Activated CD8-positive, alpha-beta T cell treated with anti-CD3 and anti-CD28 coated beads, Interleukin-2, amount 10 ng/mL, durations not matched to agents 7 days and 5 days (primary cell): ENCODE measurements at places on chromosomes 7 and 10. TPM values are rescaled to one million over a fixed set of nuclear protein-coding genes. Genes with fewer than 3 reads are reported as not detected.
A peak's percentile ranks its signal among the peaks of the same experiment; 100 is the strongest.

PTPRZ1 gene
- total RNA-seq, result not detected

ELFN1 gene
- not detected for total RNA-seq

NPY4R gene
- total RNA-seq, result not detected

HK1 gene
- total RNA-seq, result 154 TPM

ZWINT gene
- total RNA-seq, result 119 TPM

PHKG1 gene
- 1.7 TPM for total RNA-seq

FAM13C gene
- total RNA-seq, result not detected

NRG3 gene
- not detected for total RNA-seq

- H3K27ac ChIP-seq, result no peak overlapping the region
- no peaks in the 10 kb centered on the region for H3K36me3 ChIP-seq
- H3K4me3 ChIP-seq, result no peak overlapping the region
- DNase-seq, result no peak
- peaks cover 6% of the 10 kb centered on the region for H3K4me1 ChIP-seq
- peaks cover 3% of the 10 kb centered on the region for H3K27me3 ChIP-seq
Observed at GRCh38 chr10:93458821-93459257, 23.3 kb downstream of the MYOF start.

DNA sequence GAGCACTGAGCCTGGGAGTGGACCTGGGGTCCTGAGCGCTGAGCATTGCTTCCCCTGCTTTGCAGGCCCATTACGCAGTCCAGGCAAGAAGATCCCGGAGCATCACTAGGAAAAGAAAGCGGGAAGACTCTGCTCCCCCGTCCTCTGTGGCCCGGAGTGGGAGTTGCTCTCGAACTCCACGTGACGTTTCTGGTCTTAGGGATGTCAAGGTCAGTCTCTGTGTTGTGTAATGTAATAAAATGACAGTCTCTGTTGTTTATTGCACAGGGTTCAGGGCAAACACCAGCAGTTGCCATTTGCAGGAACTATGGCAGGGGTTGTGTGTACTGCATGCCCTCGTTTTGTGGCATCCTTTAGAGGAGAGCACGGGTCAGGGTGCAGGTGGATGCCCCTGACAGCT, 10.0 kb downstream of the IDI2 start:
- H3K27me3 ChIP-seq, result no peaks in the 10 kb centered on the region
- H3K27ac ChIP-seq, result no peak overlapping the region
- peaks cover 71% of the 10 kb centered on the region for H3K36me3 ChIP-seq
- H3K4me3 ChIP-seq, result no peak overlapping the region

DNA sequence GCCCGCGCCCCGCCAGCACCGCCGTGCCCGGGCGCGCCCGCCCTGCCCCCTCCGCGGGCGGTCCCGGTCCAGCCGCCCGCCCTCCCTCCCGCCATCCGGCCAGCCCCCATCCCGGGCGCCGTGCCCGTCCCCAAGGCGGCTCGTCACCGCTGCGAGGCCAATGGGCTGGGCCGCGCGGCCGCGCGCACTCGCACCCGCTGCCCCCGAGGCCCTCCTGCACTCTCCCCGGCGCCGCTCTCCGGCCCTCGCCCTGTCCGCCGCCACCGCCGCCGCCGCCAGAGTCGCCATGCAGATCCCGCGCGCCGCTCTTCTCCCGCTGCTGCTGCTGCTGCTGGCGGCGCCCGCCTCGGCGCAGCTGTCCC, at the start of gene HTRA1:
HTRA1 (plus strand) TSS at position 187 of the 362 bp plus-strand sequence; CDS start at position 287, 100 bp downstream.
- H3K36me3 ChIP-seq, result no peaks in the 10 kb centered on the region
- peaks cover 75% of the 10 kb centered on the region for H3K27me3 ChIP-seq
- H3K4me3 ChIP-seq, result peak within 1 kb of the TSS; percentile 63
- H3K27ac ChIP-seq, result no peak within 1 kb of the TSS

DNA sequence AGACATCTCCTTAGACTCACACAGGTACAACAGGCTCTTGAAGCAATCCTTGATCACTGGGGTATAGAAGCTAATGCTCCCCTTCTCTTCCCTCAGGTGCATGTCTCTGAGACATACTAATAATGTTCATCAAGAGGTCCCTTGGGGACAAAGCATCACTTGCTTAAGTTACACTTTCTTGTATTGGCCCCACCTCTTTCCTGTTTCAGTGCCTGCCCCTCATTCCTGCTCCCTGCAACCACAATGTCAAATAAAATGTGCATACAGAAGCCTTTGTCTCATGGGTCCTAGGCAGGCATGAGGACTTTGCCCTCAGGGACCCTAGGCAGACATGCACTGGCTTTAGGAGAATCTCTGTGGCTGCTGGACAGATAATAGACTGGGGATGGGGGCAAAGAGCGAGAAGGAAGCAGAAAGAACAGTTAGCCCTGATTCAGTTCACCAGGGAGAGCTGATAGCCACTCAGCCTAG, 175.0 kb upstream of the NPY start:
- H3K4me1 ChIP-seq, result peaks cover 2% of the 10 kb centered on the region
- peaks cover 5% of the 10 kb centered on the region for H3K27me3 ChIP-seq
- DNase-seq, result no peak
- H3K4me3 ChIP-seq, result no peak overlapping the region
- no peaks in the 10 kb centered on the region for H3K36me3 ChIP-seq
- no peak overlapping the region for H3K27ac ChIP-seq

- no peak overlapping the region for H3K27ac ChIP-seq
- H3K4me3 ChIP-seq, result no peak overlapping the region
- H3K36me3 ChIP-seq, result no peaks in the 10 kb centered on the region
- DNase-seq, result no peak
- peaks cover 8% of the 10 kb centered on the region for H3K27me3 ChIP-seq
Observed at GRCh38 chr10:23496727-23497126, 57.9 kb downstream of the OTUD1 start.

- H3K4me3 ChIP-seq, result no peak overlapping the region
- no peaks in the 10 kb centered on the region for H3K27me3 ChIP-seq
- no peak for DNase-seq
- H3K27ac ChIP-seq, result no peak overlapping the region
- peaks cover 13% of the 10 kb centered on the region for H3K4me1 ChIP-seq
- peaks cover 5% of the 10 kb centered on the region for H3K36me3 ChIP-seq
Observed at GRCh38 chr7:132878204-132878919, 203.5 kb downstream of the CHCHD3 start.

- peaks cover 2% of the 10 kb centered on the region for H3K4me1 ChIP-seq
- H3K36me3 ChIP-seq, result no peaks in the 10 kb centered on the region
- peak overlapping the region; percentile 24 for H3K4me3 ChIP-seq
- H3K27ac ChIP-seq, result no peak overlapping the region
- DNase-seq, result peak; percentile 54
Observed at GRCh38 chr7:22001345-22002004, 55.8 kb upstream of the CDCA7L start.

DNA sequence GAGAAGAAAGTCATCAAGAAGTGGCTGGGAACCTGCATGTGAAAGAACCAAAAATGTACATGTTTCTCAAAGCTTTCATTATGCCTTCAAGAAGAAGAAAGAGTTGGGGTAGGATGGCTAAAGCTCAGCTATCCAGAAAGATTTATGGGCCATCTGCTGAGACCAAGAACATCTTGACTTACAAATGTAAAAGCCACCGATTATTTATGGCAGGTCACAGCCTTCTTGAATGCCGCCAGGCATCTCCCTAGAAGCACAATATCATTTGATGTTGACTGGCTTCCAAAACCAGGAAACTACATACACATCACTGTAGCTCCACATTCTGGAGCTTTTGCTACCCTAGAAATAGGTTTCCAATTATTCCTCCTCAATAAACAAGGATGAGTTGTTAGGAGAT, 254.2 kb upstream of the AOAH start:
- no peaks in the 10 kb centered on the region for H3K4me1 ChIP-seq
- H3K36me3 ChIP-seq, result peaks cover 28% of the 10 kb centered on the region
- no peak overlapping the region for H3K27ac ChIP-seq
- H3K27me3 ChIP-seq, result no peaks in the 10 kb centered on the region

DNA sequence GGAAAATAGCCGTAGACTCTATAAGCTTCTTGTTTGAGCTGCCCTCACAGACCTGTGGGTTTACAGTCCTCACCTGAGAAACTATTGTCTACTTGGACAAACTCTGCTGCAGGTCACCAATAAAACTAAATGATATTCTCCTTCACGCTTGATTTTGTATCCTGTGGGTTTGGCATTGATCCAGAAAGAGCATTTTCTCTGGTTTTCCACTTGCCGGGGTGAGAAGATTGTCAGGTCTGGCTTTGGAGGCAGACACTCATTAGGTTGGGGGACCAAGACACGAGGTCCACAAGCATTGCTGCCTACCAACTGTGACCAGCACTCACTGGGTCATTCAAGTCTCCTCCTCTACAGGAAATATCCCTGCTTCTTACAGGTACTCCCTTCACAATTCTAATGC, 68.5 kb downstream of the CDC14C start:
- no peaks in the 10 kb centered on the region for H3K36me3 ChIP-seq
- no peak for DNase-seq
- H3K27me3 ChIP-seq, result no peaks in the 10 kb centered on the region
- H3K4me3 ChIP-seq, result no peak overlapping the region
- no peak overlapping the region for H3K27ac ChIP-seq

- no peaks in the 10 kb centered on the region for H3K27me3 ChIP-seq
- no peak for DNase-seq
- no peaks in the 10 kb centered on the region for H3K36me3 ChIP-seq
- no peak overlapping the region for H3K27ac ChIP-seq
- no peak overlapping the region for H3K4me3 ChIP-seq
Observed at GRCh38 chr7:2567679-2568278, 9.0 kb downstream of the IQCE start.

DNA sequence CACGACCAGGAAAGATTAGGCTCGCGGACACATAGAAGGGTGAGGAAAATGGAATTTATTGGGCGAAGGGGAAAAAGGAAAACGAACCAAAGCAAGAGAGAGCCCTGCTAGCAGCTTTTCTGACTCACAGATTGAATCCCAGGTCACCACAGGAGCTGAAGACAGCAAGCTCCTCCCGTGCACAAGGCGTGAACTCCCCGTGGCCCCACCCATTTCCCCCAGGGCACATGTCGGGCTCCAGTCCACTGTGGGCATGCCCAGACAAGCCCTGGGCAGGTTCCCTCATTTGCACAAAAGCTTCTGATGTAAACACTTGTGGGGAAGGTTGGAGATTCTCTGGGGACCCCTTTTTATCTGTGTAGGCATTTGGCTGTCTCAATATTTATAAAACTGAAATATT, 582.4 kb downstream of the SUGCT start:
- H3K36me3 ChIP-seq, result peaks cover 6% of the 10 kb centered on the region
- peaks cover 7% of the 10 kb centered on the region for H3K27me3 ChIP-seq
- no peak overlapping the region for H3K4me3 ChIP-seq
- H3K4me1 ChIP-seq, result peaks cover 17% of the 10 kb centered on the region
- peak; percentile 65 for DNase-seq

GRCh38 chr10:90007226-90007625, 305.8 kb downstream of the KIF20B start:
- no peaks in the 10 kb centered on the region for H3K4me1 ChIP-seq
- no peaks in the 10 kb centered on the region for H3K36me3 ChIP-seq
- peaks cover 5% of the 10 kb centered on the region for H3K27me3 ChIP-seq
- no peak for DNase-seq
- no peak overlapping the region for H3K4me3 ChIP-seq
- no peak overlapping the region for H3K27ac ChIP-seq

GRCh38 chr7:65832281-65832680, 40.6 kb upstream of the VKORC1L1 start:
- peaks cover 8% of the 10 kb centered on the region for H3K4me1 ChIP-seq
- H3K36me3 ChIP-seq, result no peaks in the 10 kb centered on the region
- H3K27me3 ChIP-seq, result no peaks in the 10 kb centered on the region
- DNase-seq, result peak; percentile 32
- H3K4me3 ChIP-seq, result no peak overlapping the region
- no peak overlapping the region for H3K27ac ChIP-seq

GRCh38 chr7:136405931-136406777, 429.0 kb upstream of the MTPN start:
- no peak overlapping the region for H3K27ac ChIP-seq
- no peaks in the 10 kb centered on the region for H3K27me3 ChIP-seq
- DNase-seq, result peak; percentile 40

DNA sequence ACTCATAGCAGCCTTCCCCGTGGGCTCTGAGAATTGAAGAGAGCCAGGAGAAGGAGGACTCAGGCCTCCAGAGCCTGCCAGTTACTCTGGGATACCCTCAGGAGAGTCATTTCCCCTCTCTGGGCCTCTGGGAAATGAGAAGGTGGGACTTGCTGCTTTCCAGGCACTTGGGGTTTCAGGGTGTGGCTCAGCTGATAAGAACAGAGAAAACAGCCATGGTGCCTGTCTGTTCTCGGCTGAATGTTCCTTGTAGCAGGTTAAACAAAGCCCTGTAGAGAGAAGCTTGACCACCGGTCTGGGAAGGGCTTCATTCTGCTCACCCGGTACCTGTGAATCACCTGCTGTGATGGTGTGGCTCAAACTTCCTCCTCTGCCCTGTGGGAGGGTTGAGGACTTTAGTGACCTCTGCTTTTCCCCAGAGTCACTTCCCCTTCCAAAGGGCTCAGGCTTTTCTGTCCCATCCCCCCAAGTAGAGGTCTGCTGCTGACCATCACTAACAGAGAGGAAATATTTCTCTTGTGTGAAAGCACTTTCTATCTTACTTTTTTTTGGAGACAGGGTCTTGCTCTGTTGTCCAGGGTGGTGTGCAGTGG, 212.4 kb upstream of the GALNT17 start:
- H3K27me3 ChIP-seq, result no peaks in the 10 kb centered on the region
- H3K27ac ChIP-seq, result no peak overlapping the region
- no peaks in the 10 kb centered on the region for H3K4me1 ChIP-seq
- H3K36me3 ChIP-seq, result no peaks in the 10 kb centered on the region
- no peak overlapping the region for H3K4me3 ChIP-seq
- no peak for DNase-seq

GRCh38 chr7:111911166-111911961, 294.8 kb downstream of the DOCK4 start:
- no peaks in the 10 kb centered on the region for H3K27me3 ChIP-seq
- H3K36me3 ChIP-seq, result no peaks in the 10 kb centered on the region
- no peaks in the 10 kb centered on the region for H3K4me1 ChIP-seq
- H3K27ac ChIP-seq, result no peak overlapping the region

GRCh38 chr10:124390471-124391187, 28.1 kb downstream of the OAT start:
- no peak for DNase-seq
- H3K4me3 ChIP-seq, result no peak overlapping the region
- H3K27ac ChIP-seq, result no peak overlapping the region
- H3K27me3 ChIP-seq, result peaks cover 3% of the 10 kb centered on the region

GRCh38 chr10:44202952-44203351, 181.9 kb downstream of the CXCL12 start:
- no peak for DNase-seq
- no peaks in the 10 kb centered on the region for H3K4me1 ChIP-seq
- H3K36me3 ChIP-seq, result no peaks in the 10 kb centered on the region
- no peak overlapping the region for H3K4me3 ChIP-seq
- no peaks in the 10 kb centered on the region for H3K27me3 ChIP-seq

- DNase-seq, result no peak
- no peaks in the 10 kb centered on the region for H3K4me1 ChIP-seq
Observed at GRCh38 chr10:68221196-68221595, 10.7 kb downstream of the ATOH7 start.

DNA sequence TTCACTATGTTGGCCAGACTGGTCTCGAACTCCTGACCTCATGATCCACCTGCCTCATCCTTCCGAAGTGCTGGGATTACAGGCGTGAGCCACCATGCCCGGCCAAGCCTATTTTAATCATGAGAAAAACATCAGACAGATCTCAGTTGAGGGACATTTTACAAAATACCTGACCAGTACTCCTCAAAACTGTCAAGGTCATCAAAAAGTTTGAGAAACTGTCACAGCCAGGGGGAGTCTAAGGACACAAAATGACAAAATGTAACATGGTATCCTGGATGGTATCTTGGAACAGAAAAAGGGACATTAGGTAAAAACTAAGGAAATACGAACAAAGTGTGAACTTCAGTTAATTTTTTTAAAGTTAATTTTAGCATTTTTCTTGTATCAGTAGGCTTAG, 219.8 kb upstream of the PPP1R3A start:
- no peaks in the 10 kb centered on the region for H3K4me1 ChIP-seq
- no peak overlapping the region for H3K4me3 ChIP-seq
- no peak for DNase-seq
- no peaks in the 10 kb centered on the region for H3K27me3 ChIP-seq
- no peaks in the 10 kb centered on the region for H3K36me3 ChIP-seq
- H3K27ac ChIP-seq, result no peak overlapping the region
